Stomach (tissue), 19 donors: ENCODE measurements at places on chromosomes 5 and 9. TPM values are rescaled to one million over a fixed set of nuclear protein-coding genes. Genes with fewer than 3 reads are reported as not detected.

DNA sequence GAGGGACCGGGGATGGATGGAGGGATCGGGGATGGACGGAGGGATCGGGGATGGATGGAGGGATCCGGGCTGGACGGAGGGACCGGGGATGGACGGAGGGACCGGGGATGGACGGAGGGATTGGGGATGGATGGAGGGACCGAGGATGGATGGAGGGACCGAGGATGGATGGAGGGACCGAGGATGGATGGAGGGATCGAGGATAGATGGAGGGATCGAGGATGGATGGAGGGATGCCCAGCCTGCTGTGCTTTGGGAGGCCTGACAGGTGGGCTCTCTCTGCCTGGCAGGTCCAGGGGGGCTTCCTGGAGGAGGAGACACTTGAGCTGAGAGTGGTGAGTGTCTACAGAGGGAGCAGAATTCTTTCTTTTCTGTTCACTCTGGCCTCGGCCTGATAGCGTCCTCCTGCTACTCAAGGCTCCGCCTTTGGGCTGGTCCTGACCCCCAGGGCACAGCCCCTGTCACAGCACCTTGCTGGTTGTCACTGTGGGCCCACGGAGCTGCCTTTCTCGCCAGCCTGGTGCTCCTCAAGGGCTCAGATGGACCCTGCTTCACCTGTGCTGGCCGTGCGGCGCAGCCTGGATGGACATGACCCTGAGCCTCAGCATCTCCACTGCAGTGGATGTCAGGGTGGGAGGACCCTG lies 42.2 kb upstream of the RNF130 start:
- DNase-seq: no peak

GRCh38 chr5:91129748-91130147 lies 253.4 kb downstream of the ARRDC3 start:
- no peak for DNase-seq

GRCh38 chr9:80090317-80090716 lies 518.6 kb downstream of the TLE4 start:
- DNase-seq: no peak

DNA sequence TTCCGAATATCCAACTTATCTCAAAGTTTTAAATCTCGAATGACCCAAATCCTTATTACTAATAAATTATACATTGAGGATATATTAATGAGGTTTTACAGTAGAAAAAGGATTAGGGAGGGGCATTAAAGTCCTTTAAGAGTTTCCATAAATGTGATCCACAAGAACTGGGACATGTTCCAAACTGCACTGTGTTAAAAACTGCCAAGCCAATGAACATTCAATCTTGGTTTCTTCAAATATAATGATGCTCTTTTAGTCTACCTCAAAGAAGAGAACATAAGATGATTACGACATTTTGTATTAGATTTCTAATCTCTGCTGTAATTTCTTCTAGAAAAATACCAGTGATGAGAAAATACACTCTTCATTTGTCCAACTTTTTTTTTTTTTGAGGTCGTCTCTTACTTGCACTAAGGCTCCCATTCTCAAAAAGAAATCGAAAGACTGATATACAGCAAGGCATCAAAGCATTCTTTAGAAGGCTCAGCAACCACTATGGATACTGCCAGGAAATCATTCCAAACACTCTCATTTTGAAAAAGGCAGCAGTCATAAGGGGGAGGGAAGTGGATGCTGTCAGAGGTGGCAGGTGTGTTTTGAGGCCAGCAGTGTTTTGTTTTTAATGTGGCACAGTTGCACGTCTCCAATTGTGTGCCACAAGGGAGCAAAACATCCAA lies 1.7 kb downstream of the PTAR1 start:
- peak; percentile 27 for DNase-seq

Gene LRRC8A
- total RNA-seq: 62.7 TPM
